ENCODE measurements at places on chromosomes 13 and 19.

- DNase-seq, result no peak
Observed at GRCh38 chr19:35596366-35596999, 10.5 kb downstream of the PMIS2 start.

DNA sequence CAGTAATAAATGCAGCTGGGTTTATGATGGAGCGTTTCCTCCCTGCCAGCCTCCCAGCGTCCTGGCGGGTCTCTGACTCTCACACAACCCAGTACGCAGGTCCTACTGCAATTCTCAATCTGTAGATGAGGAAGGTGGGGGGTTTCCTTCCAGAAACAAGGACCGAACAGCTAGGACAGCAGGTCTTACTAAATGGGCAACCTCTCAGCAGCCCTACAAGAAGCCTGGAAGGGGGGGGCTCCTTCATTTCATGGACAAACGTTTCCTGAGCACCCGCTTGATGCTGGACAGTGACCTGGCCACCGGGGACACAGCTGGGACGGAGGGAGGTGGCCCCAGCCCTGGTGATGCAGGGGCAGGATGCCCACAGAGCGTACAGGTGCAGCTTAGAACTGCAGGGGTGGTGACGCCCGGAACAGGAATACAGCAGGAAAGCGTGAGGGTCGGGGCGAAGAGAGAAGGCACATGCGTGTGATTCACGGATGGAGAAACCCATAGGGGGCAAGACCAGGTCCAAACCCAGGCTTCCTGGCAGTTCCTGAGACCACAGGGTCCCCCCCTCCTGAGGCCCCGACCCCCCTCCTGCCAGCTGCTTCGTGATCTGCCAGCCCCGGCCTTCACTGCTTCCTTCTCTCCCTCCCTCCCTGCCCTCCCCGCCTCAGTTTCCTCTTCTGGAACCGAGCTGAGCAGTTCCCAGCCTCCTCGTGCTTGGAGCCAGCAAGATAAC is 732 bp upstream of the C2CD4C start:
- no peak for DNase-seq

GRCh38 chr19:58181902-58182576 is 822 bp upstream of the ZNF274 start:
- DNase-seq, result peak; percentile 33

DNA sequence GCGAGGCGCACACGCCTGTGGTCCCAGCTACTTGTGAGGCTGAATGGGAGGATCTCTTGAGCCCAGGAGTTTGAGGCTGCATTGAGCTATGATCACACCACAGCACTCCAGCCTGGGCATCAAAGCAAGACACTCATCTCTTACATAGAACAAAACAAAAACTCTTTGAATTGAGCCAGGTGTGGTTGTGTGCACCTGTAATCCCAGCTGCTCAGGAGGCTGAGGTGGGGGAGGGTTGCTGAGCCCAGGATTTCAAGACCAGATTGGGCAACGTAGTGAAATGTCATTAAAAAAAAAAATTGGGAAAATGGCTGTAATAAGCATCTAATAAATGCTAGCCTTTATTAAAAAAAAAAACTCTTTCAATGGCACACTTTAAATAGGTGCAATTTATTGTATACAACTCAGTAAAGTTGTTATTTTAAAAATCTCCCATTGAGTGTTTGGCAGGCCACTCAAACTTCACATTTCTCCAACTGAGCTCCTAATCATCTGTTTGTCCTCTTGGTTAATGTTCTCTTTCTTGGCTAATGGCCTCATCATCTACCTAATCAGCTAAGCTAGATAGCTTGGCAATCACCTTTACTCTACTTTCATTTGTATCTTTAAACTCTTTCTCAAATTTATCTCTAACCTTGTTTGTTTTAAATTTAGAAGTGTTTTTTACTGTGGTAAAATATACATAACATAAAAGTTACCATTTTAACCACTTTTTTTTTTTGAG is 28.1 kb upstream of the HMGB1 start:
- no peak for DNase-seq

- no peak for DNase-seq
Observed at GRCh38 chr13:73162912-73163911, 104.4 kb downstream of the KLF5 start.

DNA sequence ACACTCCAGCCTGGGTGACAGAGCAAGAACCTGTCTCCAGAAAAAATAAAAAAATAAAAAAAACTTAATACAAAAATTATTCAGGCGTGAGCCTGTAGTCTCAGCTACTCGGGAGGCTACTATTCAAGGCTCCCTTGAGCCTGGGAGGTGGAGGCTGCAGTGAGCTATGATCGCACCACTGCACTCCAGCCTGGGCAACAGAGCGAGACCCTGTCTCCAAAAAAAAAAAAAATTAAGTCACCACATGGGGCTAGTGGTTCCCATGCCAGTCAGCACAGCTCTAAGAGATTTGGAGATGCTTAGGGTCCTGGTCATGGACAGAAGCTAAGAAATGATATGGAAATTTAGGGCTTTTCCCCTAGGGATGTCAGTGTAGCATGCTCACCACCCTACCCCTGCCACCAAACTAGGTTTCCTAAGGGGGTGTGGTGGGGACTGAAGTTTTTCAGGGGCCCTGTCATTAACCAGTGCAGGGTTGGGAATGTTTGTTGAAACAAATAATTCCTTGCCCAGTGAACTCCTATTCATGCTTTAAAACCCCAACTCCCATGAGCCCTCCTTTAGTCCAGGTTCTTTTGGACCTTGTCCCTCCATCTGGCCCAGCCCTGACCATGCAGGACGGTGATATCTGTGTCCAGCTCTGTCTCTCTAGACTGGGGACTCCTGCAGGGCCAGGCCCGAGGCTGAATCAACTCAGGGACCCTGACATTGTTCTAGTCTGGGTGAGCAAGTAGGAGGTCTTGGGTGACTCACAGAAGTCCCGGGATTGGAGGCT is 1.8 kb downstream of the FCHO1 start:
- DNase-seq, result no peak

GRCh38 chr13:79379274-79379673 is 26.8 kb downstream of the RBM26 start:
- DNase-seq, result no peak

GRCh38 chr13:75432811-75433244 is 49.1 kb downstream of the TBC1D4 start:
- DNase-seq, result no peak

DNA sequence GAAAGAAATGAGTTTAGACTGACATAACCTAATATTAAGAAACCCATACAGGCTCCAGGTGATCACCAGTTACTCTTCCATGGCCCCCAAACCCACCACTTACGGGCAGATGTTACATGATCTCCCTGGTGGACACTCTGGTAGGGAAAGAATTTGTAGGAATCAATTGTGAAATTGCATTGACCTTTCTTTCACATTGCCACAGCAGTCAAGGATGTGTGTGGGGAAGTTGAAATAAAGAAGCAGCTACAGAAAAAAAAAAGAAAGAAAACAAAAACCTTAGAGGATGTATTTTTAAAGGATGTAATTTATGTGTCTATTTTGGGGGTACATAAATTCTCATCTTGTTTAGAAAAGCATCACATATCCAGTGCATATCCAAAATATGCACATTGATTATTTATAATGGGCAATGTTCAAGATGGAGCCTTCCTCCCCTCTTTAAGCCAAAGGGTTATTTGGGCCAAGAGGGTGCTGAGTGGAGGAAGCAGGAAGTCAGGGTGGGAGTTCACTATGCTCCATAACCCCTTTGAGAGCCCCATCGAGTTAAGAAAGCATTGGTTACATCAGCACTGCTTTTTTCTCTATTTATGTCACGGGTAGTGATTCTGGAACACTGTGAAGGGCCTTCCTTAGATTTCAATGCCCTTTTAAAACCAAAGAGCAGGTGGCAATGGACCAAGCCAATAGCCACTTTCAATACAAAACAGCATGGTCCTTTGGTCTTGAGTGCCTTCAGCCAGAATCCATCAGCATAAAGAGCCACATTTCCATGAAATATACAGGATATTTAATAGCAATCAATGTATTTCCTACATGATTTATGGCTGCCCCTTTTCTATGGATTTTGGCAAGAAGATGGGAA is 169.6 kb downstream of the LACC1 start:
- no peak for DNase-seq

- DNase-seq, result no peak
Observed at GRCh38 chr19:39082745-39083598, 1.2 kb upstream of the ACP7 start.

DNA sequence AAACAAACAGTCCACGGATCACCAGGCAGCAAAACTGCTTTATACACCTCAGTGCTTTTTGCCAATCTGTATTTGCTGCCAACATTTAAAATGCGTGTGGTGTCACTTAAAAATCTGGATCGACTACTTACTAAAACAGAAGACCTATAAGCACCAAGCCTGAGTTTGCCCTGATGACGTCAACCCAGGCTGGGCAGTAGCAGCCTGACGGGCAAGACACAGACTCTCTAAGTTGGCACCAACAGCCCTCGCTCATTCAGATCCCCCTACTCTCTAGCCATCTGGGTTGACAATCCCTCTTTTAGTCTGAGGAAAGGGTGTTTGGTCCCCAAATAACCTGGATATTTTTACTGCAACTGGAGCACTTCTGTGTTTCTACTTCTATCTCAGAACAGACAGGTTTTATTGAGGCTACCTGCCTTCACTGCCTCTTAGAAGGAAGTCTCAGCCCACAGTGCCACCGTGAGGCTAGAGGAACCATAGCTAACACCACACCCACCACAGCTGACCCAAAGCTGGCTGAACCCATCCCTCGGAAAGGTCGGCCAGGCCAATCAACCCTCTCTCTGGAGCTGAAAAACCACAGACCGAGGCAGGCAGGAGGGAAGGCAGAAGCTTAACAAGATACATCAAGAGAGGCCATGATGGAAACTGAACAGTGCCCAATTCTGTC is 6.9 kb downstream of the SUGP2 start:
- no peak for DNase-seq

- DNase-seq, result no peak
Observed at GRCh38 chr19:2758601-2759313, 18.9 kb upstream of the SLC39A3 start.

DNA sequence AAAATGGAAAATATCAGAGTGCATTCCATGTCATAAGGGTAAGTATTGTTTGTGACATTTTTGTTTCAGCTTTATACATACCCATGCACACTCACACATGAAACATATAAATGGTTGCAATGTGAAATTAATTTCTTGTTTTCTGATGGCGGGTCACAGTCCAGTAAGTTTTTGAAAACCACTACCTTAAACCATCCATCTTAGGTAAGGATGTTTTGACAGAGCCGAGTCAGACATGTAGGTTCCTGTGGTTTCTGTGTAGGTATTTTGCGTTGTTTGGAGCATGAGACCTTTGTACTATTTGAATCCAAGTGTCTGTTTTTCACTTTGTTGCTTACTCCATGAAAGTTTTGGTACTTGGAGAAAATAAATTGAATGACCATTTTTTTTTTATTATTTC is 121.7 kb downstream of the B3GLCT start:
- no peak for DNase-seq

- no peak for DNase-seq
Observed at GRCh38 chr13:105597573-105597972, 937.9 kb downstream of the EFNB2 start.
